ENCODE measurements at places on chromosomes 12 and 14.

GRCh38 chr12:12899530-12900380 is 8.4 kb downstream of the GPRC5A start:
- no peak for DNase-seq

- peak; percentile 25 for DNase-seq
Observed at GRCh38 chr14:54691525-54692283, 124.8 kb downstream of the SAMD4A start.

DNA sequence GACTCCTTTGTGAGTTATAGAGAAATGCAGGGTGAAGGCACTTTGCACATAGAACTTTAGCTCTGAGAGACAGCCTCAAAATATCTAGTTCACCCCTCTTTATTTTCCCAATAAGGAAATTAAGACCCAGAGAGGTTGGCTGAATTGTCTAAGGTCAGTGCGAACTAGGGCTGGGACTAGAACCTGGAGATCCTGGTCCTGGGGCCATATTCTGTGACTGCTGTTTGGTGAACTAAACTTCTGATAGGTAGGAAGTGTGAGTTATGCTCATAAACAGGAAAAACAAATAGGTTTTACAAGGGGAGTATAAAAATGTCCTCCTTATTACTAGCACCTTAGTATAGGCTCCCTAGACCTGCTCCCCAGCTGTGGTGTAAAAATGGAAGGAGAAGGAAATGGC is 53.9 kb downstream of the DAD1 start:
- no peak for DNase-seq

DNA sequence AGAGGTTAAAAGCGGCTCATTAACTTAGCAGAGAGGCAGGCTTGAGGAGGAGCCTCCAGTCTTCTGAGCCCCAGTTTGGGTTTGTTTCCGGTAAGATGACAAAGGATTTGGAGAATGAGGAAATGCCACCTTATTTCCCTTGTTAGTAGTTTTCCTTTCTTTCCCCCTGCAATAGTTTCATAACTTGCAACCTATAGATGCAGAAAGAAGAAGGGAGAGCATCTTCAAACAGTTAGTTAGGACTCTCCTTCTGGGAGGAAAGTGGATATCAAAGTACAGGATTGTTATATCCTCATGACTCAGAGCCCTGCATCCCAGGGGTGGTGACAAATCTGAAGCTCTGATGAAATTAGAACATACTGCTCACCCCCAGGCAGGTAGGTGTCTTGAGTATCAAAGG is 180.7 kb upstream of the SLC38A2 start:
- no peak for DNase-seq

GRCh38 chr14:72060917-72061316 is 128.7 kb downstream of the RGS6 start:
- no peak for DNase-seq

DNA sequence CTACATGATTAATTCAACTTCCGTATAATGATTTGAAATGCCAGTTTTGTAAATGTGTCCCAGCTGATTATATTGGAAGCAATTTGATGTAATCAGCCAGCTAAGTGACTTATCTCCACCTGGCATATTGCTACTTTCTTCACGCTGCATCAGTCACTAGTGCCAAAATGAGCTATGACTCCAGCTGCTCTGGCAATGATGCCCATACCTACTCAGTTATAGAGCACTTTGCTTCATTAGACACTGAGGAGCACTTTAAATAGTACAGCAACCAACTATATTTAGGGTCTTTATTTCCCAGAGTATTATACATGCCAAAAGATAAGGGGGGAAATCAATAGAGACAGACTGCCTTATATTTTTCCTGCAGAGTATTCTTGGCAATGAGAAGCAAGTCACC is 67.9 kb upstream of the LIN7A start:
- DNase-seq: no peak

DNA sequence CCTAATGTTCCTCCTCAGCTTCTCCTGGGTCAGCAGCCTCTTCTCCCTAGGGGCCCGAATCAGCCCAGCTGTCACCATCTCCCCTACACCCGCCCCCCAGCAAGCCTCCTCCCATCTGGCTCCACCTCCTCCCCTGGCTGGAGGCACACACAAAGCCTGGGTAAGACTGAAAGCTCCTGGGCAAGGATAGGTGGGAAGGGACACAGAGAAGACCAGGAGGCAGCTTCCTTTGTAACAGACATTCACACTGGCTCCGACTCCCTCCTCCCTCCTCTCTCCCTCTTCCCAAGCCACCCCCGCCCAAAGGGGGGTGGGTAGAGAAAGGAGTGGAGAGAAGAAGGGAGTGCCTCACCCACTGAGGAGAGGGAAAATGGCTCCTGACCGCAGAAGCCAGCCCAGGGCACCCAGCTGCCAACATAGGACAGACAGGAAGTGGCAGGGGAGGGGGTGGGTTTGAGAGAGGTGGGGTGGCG is 4.0 kb downstream of the CHD4 start:
- no peak for DNase-seq

- DNase-seq: no peak
Observed at GRCh38 chr12:14938301-14938700, at the start of gene ERP27. TSS of gene ERP27 (minus strand) at chr12:14938537. CDS start at chr12:14938508, 29 bp downstream.

DNA sequence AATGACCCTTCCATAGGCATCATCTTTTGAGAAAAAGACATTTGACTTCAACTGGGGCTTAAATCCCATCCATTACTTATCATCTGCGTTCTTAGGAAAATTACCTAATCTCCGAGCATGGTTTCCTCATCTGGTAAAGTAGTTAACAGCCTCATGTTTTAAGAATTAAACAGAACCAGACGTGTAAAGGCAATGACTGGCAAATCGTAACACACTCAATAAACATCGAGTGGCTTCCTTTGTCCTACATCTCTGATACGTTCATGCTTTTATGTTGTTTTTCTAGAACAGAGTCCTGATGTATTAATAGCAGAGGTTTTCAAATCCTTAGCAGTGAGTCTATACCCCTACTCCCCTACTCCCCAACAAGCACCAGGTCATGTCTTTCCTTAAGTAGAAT is 189.7 kb upstream of the RGS6 start:
- no peak for DNase-seq

- DNase-seq: no peak
Observed at GRCh38 chr14:35551081-35551480, 17.1 kb downstream of the INSM2 start.

GRCh38 chr14:91322623-91323022 is 78.1 kb upstream of the GPR68 start:
- DNase-seq: no peak

DNA sequence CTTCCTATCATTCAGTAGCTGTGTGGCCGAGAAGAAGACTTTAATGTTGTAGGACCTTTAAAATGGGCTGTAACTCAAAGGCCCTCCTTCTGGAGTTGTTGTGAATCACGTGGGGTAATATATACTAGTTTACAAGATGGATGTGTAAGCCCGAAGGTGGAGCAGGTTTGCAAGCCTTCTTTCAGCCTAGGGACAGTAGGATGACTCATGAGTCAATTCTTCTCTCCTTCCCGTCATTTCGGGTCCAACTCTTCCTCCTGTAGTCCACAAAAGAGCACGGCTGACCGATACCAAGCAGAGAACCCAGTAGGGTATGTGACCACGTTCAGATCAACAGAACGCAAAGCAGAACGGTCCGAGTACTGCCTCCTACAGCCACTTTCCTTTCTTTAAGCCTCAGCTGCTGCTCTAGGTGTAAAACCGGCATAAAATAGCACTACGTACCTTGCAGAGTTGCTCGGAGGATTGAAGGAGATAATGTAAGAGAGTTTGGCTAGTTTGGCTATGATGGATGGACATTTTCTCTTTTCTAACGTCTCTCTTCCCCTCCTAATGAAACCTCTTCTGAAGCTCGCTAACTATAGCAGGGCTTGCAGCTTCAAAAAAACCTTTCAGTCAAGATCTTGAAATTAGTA is 1.3 kb upstream of the RASSF3 start:
- peak; percentile 31 for DNase-seq

GRCh38 chr12:109773384-109774011 is 59.7 kb downstream of the TRPV4 start:
- no peak for DNase-seq

DNA sequence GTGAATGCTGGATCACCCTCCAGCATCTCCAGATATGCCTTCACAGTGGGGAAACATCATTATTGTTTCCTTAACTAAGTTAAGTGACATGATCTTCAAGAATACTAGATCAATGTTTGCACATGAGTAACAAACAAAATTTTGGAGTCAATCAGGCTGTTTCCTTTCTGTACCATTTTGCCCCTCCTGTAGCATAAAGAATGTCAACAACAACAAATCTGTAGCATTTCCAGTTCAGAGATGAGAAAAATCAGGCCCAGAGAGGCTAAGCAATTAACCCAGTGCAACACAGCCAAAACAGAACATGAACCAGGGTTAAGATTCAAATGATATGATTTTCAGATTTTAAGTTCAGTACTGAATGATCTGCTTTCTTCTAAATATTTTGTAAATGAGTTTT is 31.7 kb downstream of the SRRM4 start:
- DNase-seq: no peak

- no peak for DNase-seq
Observed at GRCh38 chr12:118183155-118183554, 47.2 kb downstream of the PEBP1 start.

- DNase-seq: no peak
Observed at GRCh38 chr14:54152351-54152750, 195.7 kb upstream of the BMP4 start.

GRCh38 chr12:125455556-125455955 is 390.3 kb downstream of the AACS start:
- DNase-seq: no peak

GRCh38 chr12:9626291-9626690 is 18.6 kb upstream of the KLRB1 start:
- no peak for DNase-seq

- no peak for DNase-seq
Observed at GRCh38 chr12:131091976-131092691, 138.4 kb downstream of the ADGRD1 start.

DNA sequence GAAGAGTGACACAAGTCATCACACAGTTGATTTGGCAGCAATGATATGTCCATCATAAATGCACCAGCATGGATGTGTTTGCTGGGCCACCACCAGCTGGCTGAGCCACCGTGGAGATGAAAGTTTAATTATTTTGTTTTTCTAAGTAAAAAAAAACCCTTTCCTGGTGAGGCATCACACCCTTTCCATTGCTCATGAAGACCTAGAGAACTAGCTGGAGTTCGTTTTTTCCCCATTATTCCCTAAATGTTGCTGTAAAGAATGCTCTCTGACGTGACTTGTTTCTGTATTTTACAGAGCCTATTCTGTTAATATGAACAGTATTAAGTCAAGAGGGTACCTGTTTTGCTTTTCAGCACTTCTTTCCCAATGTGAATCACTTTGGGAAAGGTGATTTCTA is 257.9 kb downstream of the MSRB3 start:
- no peak for DNase-seq

GRCh38 chr14:31270196-31270772 is 62.7 kb upstream of the HECTD1 start:
- no peak for DNase-seq

DNA sequence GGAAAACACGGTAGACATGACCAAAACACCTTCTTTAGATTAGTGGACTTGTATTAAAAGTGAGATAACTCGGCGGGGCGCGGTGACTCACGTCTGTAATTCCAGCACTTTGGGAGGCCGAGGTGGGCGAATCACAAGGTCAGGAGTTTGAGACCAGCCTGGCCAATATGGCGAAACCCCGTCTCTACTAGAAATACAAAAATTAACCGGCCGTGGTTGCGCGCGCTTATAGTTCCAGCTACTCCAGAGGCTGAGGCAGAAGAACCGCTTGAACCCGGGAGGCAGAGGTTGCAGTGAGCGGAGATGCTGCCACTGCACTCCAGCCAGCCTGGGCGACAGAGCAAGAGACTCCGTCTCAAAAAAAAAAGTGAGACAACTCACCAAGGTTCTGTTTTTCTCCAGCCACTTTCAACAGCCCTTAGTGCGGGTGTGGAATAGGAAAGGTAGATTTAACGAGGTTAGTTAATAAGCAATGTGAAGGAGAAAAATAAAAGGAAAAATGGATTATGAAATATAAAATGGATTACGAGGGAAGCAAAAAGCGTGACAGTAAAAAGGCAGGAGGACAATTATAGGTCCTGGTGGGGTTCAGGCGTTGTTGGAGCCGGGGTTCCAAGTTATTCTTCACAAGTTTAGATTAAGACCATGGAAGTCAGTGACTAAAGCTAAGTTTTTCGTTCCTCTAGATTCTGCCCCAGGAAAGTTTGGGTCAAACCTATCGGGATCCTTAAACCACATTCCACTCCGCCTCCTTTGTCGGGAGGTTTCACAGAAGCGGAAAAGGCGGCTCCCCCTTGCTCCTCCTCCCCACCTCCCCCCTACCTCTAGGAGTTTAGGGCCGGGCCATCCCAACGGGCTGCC is 534 bp downstream of the PPP2R3C start:
- no peak for DNase-seq

GRCh38 chr12:45591635-45592034 is 137.9 kb upstream of the ARID2 start:
- DNase-seq: no peak
